SIG-M5 (cell line): ENCODE measurements at places on chromosomes 2 and 18.

DNA sequence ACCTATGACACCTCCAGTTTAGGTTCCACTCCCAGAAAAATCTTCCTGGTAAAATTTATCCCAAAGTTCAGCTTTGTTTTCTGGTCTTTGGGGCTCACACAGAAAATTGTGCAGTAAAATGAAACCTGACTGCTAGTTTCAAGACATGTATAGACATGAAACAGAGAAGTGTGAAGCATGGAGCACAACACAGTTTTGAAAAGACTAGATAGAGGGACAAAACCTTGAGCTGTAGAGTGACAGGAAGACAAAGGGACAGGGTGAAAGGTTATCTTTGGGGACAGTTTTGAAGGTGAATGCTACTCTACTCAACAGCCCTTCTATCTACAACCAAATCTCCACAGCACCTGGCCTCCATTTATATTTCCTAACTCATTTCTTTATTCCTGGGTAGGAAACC lies 352.6 kb downstream of the RBM43 start:
- no peak for DNase-seq

GRCh38 chr2:58098254-58099095 lies 51.9 kb downstream of the VRK2 start:
- no peak for DNase-seq

- no peak for DNase-seq
Observed at GRCh38 chr2:10915731-10916276, 4.1 kb downstream of the KCNF1 start.

- no peak for DNase-seq
Observed at GRCh38 chr2:25131567-25132298, 36.6 kb downstream of the POMC start.

DNA sequence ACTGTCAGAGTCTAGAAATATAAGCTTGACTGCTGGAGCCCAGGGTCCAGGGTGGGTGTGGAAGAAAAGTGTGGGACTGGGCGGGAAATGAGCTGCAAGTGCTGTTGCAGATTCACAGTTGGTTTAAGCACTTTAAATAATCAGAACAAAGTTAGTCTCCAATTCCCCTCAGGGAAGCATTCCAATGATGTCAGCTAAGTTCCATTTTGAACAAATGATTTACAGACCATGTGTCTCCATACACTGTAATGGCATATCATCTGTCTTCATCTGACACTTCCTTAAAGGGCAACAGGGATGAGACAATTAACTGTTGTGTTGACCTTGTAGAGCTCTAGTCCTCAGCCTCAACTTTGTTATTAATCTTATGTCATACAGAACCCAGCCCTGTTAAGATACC lies 31.5 kb upstream of the REG3A start:
- no peak for DNase-seq

- DNase-seq: no peak
Observed at GRCh38 chr2:206353685-206354084, 79.2 kb downstream of the ZDBF2 start.

DNA sequence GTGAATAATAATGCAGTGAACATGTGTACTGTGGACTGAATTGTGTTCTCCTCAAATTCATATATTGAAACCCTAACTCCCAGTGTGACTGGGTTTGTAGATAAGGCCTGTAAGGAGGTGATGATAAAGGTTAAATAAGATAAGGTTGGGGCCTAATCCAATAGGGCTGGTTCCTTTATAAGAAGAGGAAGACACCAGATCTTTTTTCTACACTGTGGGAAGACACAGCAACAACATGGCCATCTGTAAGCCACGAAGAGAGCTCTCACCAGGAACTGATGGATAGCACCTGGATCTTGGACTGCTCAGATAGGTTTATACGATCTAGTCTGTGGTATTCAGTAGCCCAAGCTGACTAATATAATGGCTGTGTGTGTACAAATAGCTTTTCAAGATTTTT lies 66.8 kb downstream of the BMPR2 start:
- DNase-seq: no peak

DNA sequence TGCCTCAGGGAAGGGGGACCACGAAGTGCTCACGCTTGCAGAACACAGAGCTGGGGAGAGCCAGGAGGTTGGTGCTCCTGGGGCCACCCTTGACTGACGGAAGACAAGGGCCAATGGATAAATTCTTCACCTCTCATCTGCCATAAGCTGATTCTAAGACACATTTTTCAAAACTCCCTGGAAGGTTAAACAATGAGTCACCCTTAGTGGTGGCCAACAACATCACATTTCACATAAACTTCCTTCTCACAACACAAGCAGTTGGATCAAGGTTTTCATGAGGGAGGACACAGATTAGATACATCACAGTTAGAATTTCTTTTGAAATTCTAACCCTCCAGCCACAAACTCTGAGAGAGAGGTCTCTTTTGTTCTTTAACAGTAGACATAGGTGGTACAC lies 713.6 kb upstream of the POU3F3 start:
- DNase-seq: no peak

DNA sequence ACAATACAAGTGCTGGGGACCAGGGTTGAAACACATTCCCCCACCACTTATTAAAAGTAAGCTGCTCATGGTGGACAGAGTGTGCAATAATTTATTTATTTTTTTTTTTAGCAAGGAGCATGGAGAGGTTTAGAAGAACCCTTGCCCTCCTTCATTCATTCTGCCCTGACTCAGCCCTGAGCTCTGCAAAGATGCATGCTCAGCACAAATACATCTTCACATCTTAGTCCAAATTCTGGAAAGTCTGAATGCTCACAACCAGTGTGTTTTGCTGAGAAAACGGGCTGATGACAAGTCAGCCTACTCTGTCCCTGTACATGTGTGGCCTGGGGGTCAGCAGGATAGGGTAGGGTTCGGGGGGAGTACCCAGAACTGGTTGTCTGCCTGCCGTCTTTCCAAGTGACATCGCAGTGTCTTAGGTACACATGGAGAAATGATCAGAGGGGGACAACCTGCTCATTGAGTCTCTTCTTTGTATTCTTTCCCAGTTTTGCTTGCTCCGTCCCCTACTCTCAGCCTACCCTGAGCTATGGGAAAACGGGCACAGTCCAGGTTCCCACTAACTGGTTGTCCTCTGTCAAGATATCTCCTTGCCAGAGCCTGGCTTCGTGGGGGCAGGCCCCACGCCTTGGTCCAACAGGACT lies 76.4 kb downstream of the ADD2 start:
- no peak for DNase-seq

DNA sequence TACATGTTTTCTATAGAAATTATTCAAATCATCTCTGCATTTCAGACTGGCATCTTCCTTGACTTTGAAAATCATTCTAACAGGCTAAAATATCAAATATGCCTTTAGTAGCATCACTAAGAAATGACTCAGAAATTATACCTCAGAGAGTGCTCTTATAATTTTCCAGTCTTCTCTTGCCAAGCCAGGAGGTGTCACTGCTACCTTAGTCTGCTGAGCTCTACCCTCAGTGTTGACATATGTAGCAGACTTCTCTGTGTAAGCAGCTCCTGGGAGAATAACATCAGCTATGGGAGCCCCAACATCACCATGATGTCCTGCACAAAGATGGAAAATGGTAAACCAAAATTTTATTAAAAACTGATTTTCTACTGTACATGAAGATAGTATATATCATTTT lies 31.6 kb downstream of the NDUFS1 start:
- DNase-seq: no peak

- DNase-seq: no peak
Observed at GRCh38 chr2:54350426-54350825, 94.4 kb upstream of the TSPYL6 start.

- DNase-seq: no peak
Observed at GRCh38 chr2:220935789-220936321, 636.2 kb downstream of the EPHA4 start.

- no peak for DNase-seq
Observed at GRCh38 chr2:178273787-178274360, 79.6 kb downstream of the OSBPL6 start.

- peak; percentile 23 for DNase-seq
Observed at GRCh38 chr2:63050334-63051041, at the start of gene OTX1. OTX1 (plus strand) TSS chr2:63050830; CDS start chr2:63052991, 2,161 bp downstream.

GRCh38 chr2:221468317-221468716 lies 103.8 kb downstream of the EPHA4 start:
- no peak for DNase-seq

DNA sequence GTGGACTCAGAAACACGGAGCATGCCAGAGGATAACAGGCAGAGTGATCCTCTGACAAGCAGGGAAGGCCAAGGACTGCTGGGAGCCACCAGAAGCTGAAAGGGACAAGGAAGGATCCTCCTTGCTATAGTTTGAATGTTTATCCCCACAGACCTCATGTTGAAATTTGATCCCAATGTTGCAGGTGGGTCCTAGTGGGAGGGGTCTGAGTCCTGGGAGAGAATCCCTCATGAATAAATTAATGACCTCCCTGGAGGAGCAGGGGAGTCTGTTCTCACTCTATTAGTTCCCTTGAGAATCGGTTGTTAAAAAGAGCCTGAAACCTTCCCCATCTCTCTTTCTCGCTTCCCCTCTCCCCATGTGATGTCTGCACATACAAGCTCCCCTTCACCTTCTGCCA lies 124.4 kb downstream of the FBXO15 start:
- DNase-seq: no peak

DNA sequence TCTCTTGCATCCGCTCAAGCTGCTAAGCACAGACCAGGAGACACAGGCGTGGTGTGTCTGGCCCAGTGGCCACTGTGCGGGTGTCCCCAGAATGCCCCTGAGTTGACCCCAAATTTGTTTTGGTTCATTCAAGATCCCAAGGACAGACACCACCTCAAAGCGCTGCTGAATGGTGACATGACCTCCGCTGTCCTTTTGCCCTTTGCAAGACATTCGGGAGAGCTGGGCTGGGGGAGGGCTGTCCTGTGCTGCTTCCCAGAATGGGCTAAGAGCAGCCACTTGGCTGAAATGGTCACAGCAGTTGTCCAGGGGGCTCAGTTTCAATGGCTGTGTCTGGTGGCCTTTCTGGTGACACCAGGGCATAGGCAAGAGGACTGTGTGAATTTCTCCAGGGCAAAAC lies 84.1 kb downstream of the SMIM21 start:
- DNase-seq: no peak

DNA sequence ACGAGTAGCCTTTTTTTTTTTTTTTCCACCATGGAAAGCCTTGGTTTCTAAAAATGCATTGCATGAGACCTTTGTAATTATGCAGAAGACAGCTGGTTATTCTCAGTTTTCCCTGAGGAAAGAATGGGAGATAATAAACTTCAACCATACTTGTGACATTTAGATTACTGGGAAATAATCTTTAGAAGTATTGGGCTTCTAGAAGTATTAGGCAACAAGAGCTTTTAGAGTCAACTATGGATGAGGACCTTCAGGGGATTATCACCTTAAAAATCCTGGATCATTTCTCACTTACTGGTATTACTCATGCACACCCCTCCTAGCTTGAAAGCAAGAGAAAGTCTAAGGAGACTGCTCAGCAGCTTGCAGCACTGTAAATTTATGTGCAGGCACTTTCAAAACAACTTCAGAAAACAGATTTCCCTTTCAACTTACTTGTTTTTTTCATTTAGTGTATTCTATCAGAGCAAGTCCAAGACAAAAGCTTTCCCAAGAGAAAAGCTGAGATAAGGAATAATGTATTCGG lies 175.9 kb downstream of the NRXN1 start:
- no peak for DNase-seq

DNA sequence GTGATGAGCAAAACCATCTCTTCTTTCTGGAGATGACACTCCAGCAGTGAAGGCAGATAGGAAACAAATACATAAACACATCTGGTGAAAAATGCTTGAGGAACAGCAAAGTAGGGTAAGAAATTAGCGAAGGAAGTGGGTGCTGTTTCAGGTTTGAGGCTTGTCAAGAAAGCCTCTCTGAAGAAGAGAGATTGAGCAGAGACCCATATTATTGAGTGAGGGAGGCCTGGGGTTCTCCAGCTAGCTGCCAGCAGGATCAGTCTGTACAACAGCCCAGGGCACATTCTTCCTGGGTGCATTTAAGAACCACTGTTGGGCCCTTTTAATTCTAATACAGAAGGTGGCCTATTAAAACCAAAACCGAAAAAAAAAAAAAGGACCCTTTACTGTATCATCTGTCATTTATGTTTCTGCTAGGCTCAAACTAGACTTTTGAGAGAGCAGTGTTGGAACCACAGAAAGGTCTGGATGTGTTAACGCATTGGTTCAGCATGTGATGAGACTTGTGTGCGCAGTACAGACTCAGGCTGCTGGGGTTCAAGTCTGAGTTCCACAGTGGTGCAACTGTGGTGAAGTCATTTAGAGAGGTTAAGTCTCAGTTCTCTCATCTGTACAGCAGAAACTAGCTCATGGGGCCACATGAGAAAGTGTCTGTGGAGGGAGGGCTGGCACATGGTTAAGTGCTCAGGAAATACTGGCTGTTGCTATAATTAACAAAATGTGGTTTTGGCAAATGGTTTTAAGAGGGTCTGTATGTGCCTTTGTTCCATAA lies 28.9 kb downstream of the MGAT5 start:
- DNase-seq: no peak

GRCh38 chr2:237474442-237474911 lies 12.6 kb upstream of the MLPH start:
- DNase-seq: no peak

- no peak for DNase-seq
Observed at GRCh38 chr2:116490511-116491145, 1323.9 kb upstream of the DDX18 start.

GRCh38 chr2:112493048-112493447 lies 11.1 kb downstream of the TTL start:
- no peak for DNase-seq

- no peak for DNase-seq
Observed at GRCh38 chr2:156430236-156430979, 5.8 kb upstream of the GPD2 start.

GRCh38 chr2:189566046-189566445 lies 14.5 kb downstream of the SLC40A1 start:
- DNase-seq: no peak

GRCh38 chr2:70121627-70122372 lies 34.5 kb downstream of the PCBP1 start:
- no peak for DNase-seq

DNA sequence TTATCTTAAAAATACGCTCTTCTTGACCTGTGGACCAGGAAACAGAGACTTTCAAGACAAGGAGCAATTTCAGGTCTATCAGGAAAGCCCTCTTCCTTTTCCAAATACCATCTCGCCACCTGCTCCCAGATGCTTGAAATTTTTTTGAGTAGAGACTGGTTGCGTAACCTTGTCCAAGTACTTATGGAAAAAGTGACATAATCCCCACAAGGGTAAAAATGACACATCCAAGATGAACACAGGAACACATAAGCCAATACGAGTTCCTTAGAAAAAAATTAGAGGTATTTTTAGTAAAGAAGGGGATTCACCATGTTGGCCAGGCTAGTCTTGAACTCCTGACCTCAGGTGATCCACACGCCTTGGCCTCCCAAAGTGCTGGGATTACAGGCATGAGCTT lies 1.8 kb downstream of the SERPINB13 start:
- no peak for DNase-seq
